SK-N-SH treated with all-trans-retinoic acid at 6 μM for 48 hours (cell line): ENCODE measurements at places on chromosomes 13 and 19.

- ATAC-seq: peak; percentile 44; the same call in 2 of the 3 replicates
Observed at GRCh38 chr13:41402691-41403511, 54.4 kb upstream of the RGCC start.

- no peak for ATAC-seq
Observed at GRCh38 chr19:1847348-1847683, 967 bp downstream of the REXO1 start.

GRCh38 chr19:532561-533363, 1.2 kb downstream of the CDC34 start:
- ATAC-seq: peak; percentile 62

- ATAC-seq: peak; percentile 98
Observed at GRCh38 chr19:40523322-40524047, 53.2 kb upstream of the SHKBP1 start.

GRCh38 chr19:55353356-55353802, 1.1 kb downstream of the COX6B2 start:
- peak; percentile 19 for ATAC-seq

- no peak for ATAC-seq
Observed at GRCh38 chr13:113155201-113155600, 3.2 kb upstream of the PROZ start.

DNA sequence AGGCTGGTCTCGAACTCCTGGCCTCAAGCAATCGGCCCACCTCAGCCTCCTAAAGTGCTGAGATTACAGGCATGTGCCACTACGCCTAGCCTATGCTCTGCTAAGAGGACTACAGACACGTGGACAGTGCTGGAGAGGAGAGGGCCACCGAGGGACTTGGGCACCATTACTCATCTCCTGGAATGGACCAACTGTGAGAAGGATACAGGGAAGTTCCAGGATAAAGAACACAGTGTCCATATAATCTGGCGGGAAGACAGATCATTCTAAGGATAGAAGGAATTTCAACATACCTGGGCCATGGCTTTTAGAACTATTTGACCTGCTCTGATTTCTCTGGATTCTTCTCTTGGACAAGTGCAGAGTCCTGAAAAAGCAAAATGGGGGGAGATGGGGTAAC, 12.8 kb downstream of the ZNF565 start:
- no peak for ATAC-seq

GRCh38 chr13:113748862-113749451, 10.1 kb upstream of the TMEM255B start:
- ATAC-seq: no peak

- ATAC-seq: no peak
Observed at GRCh38 chr13:99254830-99255229, 3.3 kb downstream of the GPR18 start.

- peak; percentile 15; the same call in 1 of the 3 replicates for ATAC-seq
Observed at GRCh38 chr19:17847538-17848366, at the start of gene JAK3. JAK3 (minus strand) TSS chr19:17847982; CDS start chr19:17844417, 3,565 bp downstream.

GRCh38 chr19:15417699-15418098, 1.1 kb downstream of the AKAP8L start:
- ATAC-seq: no peak

- no peak for ATAC-seq
Observed at GRCh38 chr13:113586661-113587479, 2.3 kb downstream of the TFDP1 start.

DNA sequence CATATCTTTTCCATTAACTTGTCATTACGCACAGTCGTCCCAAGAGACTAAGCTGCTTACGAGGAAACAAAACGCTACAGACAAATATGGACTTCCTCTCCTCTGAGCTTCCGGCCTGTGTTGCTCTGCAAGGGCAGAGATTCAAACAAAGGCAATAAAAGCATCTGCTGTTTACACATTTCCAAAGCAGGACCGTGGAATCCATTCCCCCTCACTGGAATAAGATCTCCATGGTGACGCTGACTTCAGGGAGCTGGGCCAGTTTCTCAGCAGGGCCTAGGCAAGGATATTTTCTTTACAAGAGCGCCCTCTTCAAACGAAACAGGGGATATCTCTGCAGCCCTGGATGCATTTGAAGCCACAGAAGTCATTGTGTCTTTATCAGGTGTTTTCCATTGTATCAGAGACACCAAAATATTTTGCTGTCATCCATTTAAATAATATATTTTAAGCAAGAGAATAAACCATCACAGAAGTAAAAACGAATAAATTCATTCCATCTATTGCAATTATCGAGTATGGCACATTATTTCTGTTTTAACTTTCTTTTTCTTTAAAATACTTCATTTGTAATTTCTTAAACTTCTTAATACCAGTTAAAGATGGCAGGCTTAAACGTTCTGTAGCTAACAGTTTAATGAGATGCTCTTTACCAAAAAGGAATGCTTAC, 177.5 kb downstream of the DCLK1 start:
- ATAC-seq: peak; percentile 96

- ATAC-seq: no peak
Observed at GRCh38 chr13:27794921-27795717, 2.8 kb downstream of the GSX1 start.

DNA sequence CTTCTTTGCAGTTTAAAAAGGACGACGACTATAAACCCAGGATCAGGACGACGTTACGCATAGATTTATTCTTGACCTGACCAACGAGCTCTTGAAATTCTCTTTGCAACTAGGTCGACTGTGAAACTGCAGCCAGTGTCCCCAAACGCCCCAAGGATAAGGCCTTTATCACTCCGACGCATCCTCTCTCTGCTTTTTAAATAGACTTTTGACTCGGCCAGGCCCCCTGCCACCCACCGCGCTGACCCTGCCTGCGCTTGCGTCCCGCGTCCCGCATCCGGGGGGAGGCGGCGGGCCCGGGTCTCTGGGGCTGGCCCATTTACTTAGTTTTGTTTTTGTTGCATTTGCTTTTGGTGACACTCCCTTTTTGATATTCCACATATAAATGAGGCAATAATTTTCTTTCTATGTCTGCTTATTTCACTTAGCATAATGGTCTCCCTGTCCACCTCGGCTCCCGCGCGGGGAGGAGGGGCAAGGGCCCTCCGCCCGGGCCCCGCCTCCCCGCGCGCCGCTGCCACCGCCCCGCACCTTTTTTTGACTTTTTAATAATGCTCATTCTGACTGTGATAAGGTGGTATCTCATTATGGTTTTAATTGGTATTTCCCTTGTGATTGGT, 17.4 kb downstream of the RB1 start:
- no peak for ATAC-seq

DNA sequence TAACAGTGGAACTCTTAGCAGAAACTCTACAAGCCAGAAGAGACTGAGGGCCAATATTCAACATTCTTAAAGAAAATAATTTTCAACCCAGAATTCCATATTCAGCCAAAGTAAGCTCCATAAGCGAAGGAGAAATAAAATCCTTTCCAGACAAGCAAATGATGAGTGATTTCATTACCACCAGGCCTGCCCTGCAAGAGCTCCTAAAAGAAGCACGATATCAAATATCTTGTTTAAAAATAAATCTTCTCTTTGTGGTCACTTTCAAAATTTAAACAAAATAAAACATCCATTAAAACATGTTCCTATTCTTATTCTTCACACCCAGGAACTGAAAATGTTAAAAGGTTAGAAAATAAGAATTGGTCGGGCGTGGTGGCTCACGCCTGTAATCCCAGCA, 13.7 kb downstream of the MICU2 start:
- no peak for ATAC-seq

DNA sequence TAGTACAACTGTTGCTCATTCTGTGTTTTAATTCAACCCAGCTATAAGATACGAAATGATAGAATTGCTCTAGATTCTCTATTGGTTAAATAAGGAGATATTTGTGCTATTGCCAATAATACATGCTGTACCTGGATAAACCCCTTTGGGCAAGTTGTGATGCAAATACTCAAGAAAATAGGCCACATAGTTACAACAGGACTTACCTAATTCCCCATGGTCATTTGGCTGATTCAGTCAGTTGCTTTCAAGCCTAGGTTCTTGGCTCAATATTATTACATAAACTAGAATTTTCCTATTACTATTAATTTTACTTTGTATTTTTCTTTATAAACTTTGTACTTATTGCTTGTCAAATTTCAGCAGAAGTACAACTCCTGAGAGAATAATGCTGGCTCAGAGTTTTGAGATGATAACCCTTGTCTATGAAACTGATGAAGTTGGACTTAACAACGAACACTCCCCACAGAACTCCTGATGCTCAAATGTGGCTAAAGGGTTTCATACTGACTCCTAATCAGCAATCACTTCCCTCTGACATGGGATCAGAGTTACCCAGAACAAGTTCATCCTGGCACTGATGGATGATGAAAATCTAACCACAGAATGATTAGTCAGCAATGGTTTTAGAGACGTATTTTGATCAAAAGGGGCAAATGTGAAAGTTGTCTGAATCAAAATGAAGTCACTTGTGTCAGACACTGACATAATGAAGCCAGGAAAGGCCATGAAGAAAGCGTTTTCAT, 221.1 kb downstream of the ITGBL1 start:
- no peak for ATAC-seq

- peak; percentile 30; the same call in 2 of the 3 replicates for ATAC-seq
Observed at GRCh38 chr19:43560687-43561086, 14.6 kb downstream of the XRCC1 start.

GRCh38 chr19:10352764-10353671, 13.6 kb upstream of the ICAM3 start:
- ATAC-seq: no peak

DNA sequence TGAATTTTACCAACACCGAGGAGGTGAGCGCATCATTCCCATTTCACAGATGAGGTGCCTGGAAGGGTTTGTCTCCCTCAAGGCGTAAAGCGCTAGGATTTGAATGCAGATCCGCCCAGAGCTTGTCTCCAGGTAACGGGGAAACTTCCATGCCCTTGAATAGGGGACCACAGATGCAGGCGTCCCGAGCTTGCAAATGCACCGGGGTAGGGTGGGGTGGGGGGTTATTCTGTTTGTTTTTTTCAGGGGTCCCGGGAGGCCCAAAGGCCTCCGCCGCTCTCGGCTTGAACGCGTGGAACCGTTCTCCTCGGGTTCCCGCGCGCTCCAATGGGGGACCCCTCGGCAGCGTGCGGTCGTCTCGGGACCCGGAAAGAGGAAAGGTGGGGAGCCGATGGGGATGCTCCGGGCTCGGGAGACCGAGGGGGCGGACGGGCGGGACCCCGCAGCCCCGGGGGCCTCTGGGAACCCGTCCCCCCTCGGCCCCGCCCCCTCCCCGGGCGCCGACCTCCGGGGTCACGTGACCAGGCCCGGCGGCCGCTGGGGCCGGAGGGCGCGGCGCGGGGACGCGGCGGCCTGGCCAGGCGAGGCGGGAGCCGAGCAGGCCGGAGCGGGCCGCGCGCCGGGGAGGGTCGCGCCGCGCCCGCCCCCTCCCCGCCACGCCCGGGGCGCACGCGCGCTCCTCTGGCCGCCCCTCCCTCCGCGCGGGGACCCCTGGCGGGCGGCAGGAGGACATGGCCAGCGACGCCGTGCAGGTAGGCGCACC, at the start of gene PKN1:
PKN1 (plus strand) TSS at position 516 of the 763 bp plus-strand sequence; CDS start at position 732, 216 bp downstream.
- ATAC-seq: peak; percentile 9; the same call in 2 of the 3 replicates

DNA sequence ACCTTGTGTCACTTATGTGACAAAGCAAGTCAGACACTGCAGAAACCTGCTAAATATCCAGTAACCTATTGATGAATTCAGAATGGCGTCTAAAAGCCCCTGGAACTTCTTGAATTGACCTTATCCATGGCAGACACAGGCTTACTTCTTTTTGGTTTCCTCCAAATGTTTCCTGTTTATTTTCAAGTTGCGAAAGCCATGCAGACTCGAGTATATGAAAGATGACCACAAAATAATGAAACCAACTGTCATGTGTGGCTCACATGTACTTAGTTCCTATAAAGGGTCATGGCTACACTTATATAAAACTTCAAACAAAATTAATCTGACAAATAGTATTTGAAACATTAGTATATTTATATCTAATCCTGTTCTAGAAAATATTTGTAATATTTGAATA, 113.1 kb upstream of the FNDC3A start:
- ATAC-seq: no peak

DNA sequence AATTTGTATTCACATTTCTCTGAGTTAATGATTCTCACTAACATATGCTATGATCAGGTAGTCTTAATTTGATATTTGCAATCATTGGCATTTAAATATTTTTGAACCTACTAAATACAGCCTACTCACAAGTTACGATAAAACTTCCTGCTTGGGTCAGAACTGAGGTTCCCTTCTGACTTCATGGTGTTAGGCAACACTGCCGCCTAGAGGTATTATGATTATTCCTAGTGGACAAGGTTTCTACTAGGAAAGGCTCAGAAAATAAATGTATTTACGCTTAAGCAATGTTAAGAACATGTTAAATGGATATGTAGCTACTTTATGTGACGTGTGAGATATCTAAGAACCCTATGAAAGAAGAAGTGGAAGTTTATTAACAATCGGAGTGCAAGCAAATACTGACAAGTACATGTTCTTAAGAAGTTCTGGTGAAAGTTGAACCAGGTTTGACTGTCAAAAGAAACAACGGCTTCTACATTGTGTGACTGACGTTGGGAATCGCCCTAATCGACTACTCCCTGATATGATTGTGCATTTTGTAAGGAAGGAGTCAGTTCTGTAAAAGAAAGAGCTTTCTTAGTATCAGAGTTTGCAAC, 1395.8 kb downstream of the SLITRK5 start:
- ATAC-seq: peak; percentile 70; the same call in 2 of the 3 replicates

DNA sequence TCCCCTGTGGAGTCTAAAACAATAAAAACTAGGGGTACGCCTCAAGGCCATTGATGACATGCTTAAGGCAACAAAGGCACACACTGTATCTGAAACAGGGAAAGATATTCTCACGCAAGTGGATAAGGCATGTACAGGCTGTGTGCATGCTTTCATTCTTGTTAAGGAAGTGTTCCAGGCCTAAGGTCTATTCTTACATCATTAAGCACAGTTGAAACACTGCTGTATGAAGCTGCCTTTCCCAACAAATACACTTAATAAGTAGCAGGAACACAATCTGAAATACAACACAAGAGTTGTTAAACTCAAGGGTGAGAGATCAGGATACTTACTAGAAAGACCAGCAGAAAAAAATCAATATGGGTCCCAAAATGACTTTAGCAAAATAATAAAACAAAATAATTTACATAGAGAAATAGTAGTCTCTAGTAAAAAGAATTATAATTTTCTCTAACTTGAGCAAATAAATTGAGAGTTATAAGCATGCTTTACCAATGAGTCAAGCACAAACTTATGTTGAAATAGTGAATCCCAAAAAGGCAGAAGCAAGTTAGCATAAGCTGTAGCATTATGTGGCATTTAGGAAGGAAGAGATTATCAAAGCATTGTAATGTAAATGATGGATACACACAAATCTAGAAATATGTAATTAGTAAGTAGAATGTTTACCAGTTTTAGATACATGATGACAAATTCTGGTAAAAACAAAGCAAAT, 796.9 kb downstream of the SLITRK1 start:
- ATAC-seq: no peak

- no peak for ATAC-seq
Observed at GRCh38 chr13:27044837-27045570, 126.6 kb downstream of the USP12 start.

DNA sequence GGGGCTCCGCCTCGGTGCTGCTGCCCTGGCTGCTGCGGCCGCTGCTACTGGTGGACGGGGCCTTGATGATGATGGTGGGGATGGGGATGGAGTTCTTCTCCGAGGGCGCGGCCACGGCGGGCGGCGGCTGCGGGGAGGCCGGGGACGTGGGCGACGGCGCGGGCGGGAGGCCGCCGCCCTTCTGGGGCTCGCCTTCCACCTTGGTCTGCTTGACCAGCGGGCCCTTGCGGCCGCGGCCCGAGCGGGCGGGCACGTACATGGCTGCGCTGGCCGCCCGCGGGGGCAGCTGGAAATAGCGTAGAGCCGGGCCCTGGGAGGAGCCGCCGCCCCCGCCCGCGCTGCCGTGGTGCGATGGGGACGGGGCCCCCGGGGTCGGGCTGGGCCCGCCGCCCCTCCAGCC, 19.2 kb downstream of the C19orf81 start:
- ATAC-seq: no peak

- no peak for ATAC-seq
Observed at GRCh38 chr13:98187155-98187964, 10.3 kb upstream of the RNF113B start.
